Activated CD8-positive, alpha-beta memory T cell treated with anti-CD3 and anti-CD28 coated beads for 1 hour (primary cell): ENCODE measurements at places on chromosomes 5 and 9.

- no peak for DNase-seq
Observed at GRCh38 chr5:172740428-172741205, 30.4 kb downstream of the DUSP1 start.

GRCh38 chr5:133928587-133929393 is 39.6 kb downstream of the C5orf15 start:
- DNase-seq, result no peak

GRCh38 chr5:172496671-172497371 is 42.5 kb upstream of the SH3PXD2B start:
- DNase-seq, result no peak

DNA sequence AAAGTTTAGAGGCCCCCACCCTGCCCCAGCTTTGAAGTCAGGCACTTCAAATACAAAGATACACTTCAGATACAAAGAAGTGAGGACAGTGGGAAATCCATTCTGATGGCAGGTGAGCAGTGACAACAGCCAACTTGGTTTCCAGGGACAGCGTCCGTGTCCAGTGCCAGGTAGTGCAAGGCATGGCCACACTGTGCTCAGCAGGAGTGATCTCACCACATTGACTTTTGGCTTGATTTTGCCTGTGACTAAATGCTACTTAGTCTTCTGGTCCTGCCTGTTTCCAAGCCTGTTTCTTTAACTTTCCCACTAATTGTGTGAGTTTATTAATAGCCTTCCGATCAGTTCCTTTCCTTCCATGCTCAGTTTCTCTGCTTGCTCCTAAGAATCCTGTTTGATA is 72.6 kb upstream of the PALM2AKAP2 start:
- DNase-seq, result no peak

GRCh38 chr9:6089300-6089699 is 73.9 kb upstream of the RANBP6 start:
- no peak for DNase-seq

DNA sequence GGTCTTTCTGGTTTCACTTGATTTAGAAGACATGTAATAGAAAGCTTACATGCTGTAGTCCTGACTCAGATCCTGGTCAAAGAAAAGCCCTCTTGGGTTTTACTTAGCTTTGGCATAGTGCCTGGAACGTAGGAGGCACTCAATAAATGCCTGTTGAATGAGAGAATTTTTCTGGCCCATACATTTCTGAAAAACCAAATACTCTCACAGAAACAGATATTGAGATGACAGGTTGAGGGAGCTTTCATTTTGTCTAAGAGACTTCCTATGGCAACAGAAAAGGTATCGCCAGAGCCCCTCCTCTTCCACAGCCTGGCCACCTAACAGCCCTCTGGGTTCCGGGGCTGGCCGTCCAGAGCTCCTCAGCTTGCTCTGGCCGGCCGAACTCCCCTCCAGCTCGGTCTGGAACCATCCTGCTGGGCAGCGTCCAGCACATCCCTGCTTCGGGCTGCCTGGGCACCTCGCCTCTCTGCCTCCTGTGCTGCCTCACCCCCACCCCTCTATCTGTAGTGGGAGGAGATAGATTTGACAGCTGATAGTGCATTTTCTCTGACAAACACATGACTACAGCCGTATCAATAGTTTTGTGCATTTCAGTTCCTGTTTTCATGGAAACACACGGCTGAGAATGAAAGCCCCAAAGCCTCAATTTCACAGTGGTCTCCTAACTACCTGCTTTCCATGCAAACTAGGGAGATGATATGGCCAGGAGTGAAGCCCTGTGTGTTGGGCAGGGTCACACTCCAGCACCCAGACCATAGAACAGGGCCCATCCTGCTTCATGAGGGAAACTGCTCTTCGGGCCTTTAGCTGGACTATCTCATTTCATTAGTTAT is 1.1 kb downstream of the IL4 start:
- no peak for DNase-seq
